ENCODE measurements at places on chromosomes 13 and 19. TPM values are rescaled to one million over a fixed set of nuclear protein-coding genes. Genes with fewer than 3 reads are reported as not detected.

The GPR183 gene
- not detected for total RNA-seq

The DCUN1D2 gene
- 7.8 TPM for total RNA-seq

The ANKLE1 gene
- 1.3 TPM for total RNA-seq

The CYP4F3 gene
- total RNA-seq, result not detected

DNA sequence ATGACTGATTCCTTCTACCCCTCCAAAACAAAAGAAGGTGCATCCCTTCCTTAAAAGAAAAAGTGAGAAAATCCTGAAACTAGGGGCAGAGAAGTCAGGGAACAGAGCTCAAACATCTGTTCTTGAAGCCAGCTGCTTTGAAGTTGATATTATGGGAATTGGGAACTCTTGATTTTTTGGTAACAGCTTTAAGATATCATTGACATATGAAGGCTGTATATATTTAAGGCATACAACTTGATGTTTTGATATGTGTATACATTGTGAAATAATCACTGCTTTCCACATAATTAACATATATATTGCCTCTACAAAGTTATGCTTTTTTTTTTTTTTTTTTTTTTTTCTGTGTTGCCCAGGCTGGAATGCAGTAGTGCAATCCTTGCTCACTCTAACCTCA is 117.1 kb downstream of the AKAP11 start:
- DNase-seq, result no peak
